ENCODE measurements at places on chromosomes 5 and 9.
A peak's percentile ranks its signal among the peaks of the same experiment; 100 is the strongest.

DNA sequence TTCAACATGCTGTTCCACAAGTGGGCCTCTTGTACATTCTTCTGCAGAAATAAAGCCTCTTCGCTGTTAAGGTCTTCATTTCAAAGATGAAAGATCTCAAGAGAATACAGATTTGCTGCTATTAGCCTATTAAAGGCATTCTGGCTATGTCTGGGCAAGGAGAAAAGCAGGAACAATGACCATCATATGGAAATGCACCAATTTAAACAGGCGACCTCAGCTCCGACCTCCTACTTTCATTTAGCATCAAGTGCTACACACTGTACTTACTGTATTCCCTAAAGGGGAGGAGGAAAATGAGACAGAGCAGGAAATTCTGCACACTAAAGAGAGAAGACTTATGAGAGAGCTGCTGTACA, 64.8 kb downstream of the HABP4 start:
- no peak for DNase-seq

DNA sequence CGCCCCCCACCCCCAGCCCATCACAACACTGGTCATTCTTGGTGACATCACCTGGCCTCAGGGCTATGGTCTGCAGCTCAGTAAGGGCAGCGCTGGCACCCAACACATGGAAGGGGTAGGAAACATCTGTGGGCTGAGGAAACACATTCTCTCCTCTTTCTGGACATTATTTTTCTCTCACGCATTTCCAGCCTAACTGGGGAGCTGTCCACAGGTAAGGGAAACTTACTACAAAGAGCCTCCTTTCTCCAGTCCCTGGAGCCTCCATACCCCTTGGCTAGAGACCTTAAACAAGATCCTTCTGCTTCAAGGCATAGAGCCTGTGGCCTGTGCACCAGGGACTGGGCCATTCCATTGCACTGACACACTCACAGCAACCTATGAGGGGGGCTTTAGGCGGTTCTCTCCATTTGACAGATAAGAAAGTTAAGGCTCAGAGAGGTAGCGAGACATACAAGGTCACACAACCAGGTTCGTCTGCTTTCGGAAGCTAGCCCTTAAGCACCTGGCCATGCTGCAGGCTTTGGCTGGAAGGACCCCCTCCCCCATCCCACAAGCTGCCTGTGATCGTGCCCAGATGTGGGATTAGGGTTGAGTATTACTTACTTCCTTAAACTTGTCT, 40.7 kb downstream of the CXXC5 start:
- no peak for DNase-seq

DNA sequence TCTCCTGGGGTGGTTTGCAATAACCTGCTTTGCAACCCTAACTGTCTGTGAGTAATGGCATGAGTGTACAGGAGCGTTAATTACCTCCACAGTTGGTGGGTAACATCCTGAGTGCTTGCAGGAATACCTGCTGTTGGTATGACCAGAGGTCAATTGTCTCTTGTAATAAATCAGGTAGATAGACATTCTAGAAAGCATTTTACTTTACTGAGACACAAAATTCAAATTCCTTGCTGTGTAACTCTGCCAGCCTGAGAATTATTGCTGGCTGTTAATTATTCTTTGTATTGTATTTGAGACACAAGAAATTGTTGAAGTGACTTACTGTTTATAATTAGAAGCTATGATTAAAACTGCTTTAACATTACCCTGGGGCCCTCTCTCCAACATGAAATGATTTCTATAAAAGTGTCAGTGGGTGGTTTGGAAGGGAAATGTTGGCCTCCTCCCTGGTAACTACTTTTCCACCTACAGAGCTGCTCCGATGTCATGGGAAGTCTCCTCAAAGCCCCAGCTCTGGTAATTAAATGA, 150.8 kb upstream of the ADCY2 start:
- no peak for DNase-seq

GRCh38 chr5:116686438-116686837, 111.8 kb upstream of the SEMA6A start:
- DNase-seq, result no peak

DNA sequence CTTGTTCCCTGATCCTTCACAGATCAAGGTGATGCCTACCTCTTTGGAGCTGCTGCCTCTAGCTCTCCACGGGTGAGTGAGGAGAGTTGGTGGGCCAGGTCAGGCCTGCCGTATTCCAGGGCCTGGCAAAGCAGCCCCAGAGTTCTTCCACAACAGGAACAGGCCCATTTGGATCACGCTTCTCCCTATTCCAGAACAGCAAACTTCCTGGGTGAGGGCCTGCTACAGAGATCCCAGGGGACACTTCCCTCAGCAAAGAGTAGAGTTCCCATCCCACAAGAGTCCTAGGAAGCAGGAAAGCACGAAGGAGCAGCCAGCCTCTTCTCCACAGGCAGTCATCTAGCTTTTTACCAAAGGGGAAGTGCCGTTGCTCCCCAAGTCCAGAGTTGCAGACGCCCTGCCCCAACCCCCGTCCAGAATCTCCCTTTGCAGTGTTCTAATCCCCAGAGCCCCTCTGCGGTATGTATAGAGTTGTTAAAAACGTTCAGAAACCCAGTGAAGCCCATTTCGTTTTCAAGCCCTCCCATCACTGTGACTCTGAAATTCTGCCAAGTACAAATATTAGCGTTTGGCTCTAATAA, 9.3 kb upstream of the DNAJB5 start:
- DNase-seq, result no peak

GRCh38 chr5:121984250-121984649, 22.5 kb downstream of the SRFBP1 start:
- no peak for DNase-seq

- DNase-seq, result no peak
Measured at GRCh38 chr5:135232958-135233357, 166.1 kb downstream of the MACROH2A1 start.

GRCh38 chr5:127839496-127840197, 136.5 kb downstream of the CCDC192 start:
- peak; percentile 63 for DNase-seq

- DNase-seq, result peak; percentile 94
Measured at GRCh38 chr9:98146101-98146991, 27.3 kb upstream of the TRIM14 start.

GRCh38 chr5:42943931-42944631, 96.0 kb downstream of the ANXA2R start:
- no peak for DNase-seq

DNA sequence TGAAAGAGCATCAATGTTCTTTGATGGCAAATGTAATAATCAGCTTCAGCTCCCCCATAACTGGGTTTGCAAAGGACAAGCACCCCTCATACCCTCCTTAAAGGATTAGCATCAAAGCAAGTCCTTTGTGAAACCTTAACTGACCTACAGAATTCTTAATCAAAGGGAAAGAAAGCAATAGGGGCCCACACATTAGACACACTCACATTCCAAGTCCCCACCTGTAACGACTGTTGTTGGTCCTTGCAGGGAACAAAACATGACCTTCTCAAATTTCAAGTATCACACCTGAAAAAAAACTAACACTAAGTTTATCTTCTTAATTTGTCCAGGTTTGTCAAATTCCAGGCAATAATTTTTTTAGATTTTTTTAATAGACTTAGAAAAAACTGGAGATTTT, 32.6 kb downstream of the TTC39B start:
- no peak for DNase-seq

GRCh38 chr9:5015934-5016333, 30.9 kb downstream of the JAK2 start:
- no peak for DNase-seq

- no peak for DNase-seq
Measured at GRCh38 chr5:61970218-61970617, 335.8 kb upstream of the KIF2A start.

DNA sequence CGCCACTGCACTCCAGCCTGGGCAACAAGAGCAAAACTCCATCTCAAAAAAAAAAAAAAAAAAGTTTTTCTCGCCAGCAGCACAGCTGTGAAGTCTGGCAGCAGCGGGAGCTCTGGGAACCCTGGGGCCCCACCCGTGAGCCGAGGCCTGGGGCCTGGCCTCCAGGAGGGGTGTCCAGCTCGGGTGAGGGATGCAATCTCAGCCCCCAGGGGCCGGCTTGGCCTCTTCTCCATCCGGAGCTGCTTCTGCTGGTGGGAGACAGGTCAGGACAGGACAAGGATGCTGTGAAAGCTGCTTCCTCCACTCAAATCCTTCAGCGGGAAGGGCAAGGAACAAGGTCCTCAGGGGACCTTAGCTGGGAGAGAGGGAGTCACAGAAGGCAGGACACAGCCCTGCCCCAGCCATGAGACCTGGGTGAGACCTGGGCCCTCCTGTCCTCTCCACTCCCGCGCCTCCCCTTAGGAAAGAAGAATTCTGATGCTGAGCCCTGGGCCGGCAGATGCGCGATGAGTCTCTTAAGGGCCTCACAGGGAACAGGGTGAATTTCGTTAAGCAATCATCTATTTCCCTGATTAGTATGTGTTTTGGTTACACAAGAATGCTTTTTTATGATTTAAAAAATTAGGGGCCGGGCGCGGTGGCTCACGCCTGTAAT, 30.6 kb downstream of the PLPP7 start:
- DNase-seq, result no peak

GRCh38 chr9:137110147-137110910, 4.2 kb downstream of the DPP7 start:
- no peak for DNase-seq

DNA sequence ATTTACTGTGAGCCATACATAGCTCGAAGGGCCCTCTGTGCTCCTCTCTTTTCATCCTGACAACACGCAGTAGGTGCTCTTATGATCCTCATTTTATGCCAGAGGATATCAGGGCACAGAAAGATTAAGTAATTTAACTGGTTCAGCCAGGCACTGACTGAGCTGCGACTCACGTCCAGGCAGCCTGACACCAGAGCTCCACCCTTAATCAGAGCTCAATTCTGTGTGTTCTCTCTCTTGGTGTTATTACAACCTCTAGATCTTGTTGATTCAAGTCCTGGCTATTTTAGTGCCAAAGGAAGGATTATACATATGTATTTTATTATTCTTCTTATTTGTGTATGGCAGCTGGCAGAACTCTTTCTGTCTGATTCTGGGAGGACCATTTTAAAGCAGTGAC, 59.7 kb downstream of the OSMR start:
- no peak for DNase-seq

GRCh38 chr5:67353500-67354450, 157.2 kb upstream of the CD180 start:
- DNase-seq, result no peak

- no peak for DNase-seq
Measured at GRCh38 chr9:116450378-116451139, 236.5 kb upstream of the TRIM32 start.

- DNase-seq, result no peak
Measured at GRCh38 chr9:133679466-133680061, 43.4 kb downstream of the DBH start.

- DNase-seq, result no peak
Measured at GRCh38 chr9:111040494-111040893, 2.2 kb upstream of the LPAR1 start.

DNA sequence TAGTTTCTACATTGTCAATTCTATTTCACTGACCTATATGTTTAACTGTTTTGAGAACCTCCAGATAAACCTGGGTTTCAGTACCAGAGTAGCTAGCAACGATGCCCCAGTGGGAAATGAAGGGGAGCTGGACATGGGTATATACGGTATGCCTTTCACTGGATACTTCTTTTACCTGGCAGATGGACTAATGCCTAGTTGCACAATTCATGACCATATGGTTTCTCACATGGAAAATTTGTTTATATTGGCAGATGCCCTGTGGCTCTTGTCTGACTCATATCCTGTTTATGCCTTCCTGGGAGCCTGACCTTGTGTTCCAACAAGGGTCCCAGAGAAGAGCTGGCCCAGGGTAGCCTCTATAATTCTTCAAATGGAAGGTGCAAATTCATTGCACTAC, 144.1 kb downstream of the MAT2B start:
- DNase-seq, result no peak

DNA sequence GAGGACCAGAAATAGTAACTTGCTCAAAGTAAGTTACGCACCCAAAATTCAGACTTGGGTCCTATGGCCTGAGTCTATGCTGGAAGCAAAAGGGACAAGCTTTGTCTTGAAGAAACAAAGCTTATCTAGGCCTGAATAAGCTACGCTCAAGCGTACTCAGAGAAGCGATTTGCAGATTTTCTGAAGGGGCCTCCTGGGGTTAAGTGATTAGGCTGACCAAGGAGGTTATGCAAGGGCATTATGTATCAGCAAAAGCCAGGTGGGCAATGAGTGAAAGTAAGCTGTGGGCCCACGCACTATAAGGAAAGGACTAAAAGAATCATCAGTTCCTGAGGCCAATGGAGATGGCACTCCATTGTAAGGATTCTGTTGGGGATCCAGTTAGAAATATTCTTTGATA, 122.1 kb downstream of the SNX18 start:
- DNase-seq, result no peak

DNA sequence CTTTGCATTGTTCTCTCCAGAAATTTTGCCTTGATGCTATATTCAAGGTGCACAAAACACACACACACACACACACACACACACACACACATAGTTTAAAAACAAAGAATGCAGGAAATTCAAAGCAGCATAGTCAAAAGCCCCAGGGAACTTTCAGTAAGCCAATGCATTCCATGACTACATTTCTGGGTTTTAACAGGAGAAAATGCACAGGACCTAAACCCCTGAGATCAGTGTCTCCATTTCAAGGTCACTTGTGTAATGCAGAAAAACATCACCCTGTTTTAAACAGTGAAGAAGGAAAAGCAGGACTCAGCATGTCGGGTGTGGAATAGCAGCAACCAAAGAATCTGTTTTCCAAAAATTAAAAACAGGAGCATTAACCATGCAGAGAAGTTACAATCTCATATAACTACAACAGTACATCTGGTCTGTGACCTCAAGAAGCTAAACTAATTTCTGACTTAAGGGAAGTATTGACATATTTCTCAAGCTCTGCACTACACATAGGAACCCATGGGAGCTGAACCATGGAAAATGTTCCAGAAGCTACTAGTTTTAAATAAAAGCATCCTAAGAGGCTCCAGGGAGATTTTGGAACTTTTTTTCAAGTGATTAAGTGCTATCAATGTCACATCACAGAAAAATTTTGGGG, 296.7 kb downstream of the HINT1 start:
- no peak for DNase-seq

- no peak for DNase-seq
Measured at GRCh38 chr5:79924936-79925893, 65.8 kb downstream of the MTX3 start.

DNA sequence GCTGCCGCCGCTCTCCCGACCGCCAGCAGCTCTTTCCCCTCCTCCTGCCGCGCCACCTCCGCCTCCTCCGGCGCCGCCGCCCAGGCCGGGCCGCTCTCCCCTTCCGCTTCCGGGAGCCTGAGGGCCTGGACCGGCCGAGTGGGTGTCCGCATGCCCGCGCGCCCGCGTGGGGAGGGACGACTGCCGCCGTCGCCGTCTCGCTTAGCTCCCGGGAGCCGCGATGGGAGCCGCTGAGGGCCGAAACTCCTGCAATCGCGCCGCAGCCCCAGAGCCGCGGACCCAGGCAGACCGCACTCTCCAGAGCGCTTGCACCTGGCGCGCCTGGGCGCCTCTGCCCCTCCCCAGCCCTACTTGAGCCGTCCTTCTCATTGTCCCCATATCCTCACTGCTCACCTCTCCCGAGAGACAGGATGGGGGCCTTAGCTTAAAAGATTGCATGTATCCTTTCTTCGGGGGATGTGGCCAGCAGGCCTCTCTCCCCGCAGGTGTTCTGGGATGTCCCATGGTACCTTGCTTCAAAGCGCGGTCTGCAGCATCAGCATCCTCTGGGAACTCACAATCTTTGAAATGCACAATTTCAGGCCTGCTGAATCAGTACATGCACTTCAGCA, at the start of gene ZDHHC21:
Gene ZDHHC21, minus strand, starts transcription at position 182 of the 611 bp plus-strand sequence. CDS start 19,092 bp downstream, outside the sequence.
- DNase-seq, result peak; percentile 49

Measured in AML-193 (cell line).